ENCODE measurements at places on chromosomes 4 and X.

DNA sequence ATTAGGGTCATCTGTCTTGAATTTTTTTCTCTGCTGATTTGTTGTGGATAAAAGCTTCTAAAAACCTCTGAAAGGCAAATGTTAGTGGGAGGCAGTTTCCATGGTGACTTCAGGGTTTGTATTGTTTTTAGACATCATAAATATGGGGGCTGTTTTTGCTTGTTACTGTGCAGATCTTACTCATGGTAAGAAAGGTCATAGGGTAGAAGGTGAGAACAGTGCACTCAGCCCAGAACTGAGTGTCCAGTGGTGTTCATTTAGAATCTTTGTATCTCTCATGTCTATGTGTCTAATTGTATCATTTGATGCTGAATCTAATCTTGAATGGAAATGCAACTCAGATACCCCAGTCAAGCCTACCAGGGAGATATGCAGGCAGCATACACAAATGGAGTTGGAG, 609.8 kb downstream of the ZNF674 start:
- no peak for DNase-seq

DNA sequence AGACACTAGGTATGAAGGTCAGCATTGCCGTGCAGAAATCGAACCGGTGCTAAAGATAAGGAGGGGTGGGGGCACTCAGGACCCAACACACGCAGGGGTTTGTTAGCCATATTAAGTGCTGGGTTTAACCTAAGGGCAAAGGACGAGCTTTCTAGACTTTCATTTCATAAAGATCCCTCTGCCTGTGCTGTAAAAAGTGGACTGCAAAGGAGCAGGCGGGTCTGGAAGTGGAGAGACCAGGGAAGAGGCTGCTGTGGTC, 1.3 kb downstream of the CASP3 start:
- no peak for DNase-seq

- peak; percentile 51 for DNase-seq
These were observed 2.8 kb downstream of the ERVMER34-1 start for GRCh38 chr4:52748432-52748831.

GRCh38 chr4:13160920-13161319, 323.2 kb downstream of the RAB28 start:
- DNase-seq = no peak

GRCh38 chr4:159902648-159903047, 799.8 kb downstream of the RAPGEF2 start:
- no peak for DNase-seq

- DNase-seq = no peak
These were observed 6.2 kb upstream of the CENPI start for GRCh38 chrX:101091817-101092216.

GRCh38 chr4:73417973-73418372, 13.9 kb downstream of the ALB start:
- peak; percentile 49 for DNase-seq

GRCh38 chr4:185721190-185722028, 90.6 kb downstream of the SORBS2 start:
- DNase-seq = no peak

GRCh38 chr4:147103403-147103946, 157.8 kb upstream of the TTC29 start:
- no peak for DNase-seq

DNA sequence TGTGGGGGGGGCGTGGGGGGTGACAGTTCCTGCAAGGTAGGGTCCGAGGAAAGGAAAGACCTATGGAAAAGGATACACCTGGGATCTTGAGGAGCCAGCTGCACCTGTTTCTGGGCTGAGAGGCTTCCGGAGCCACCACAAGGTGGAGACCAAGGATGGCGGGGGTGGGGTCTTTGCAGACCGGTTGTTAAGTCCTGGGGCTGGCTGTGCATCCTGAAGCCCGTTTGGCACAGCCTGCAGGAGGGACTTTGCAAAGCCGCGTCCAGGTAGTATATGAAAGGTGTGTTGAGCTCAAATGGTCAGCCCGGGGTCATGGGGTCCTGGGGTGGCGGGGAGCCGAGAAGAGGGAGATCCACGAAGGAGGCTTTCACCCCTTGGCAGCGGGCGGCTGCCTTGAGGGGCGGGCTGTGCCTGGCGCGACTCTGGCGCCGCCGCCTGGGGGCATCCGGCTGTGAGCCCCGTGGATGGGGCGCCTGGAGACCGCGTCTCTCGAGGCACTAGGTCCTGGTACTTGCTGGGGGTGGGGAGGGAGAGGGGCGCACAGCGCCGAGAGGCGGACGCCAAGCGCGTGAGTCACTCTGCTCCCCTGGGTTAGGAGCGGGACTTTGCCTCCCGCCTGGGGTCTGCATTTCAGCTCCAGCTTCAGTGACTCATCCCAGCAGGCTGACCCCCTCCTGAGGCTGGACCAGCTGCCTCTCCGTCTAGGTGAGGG, 58.2 kb upstream of the DYNLT3 start:
- peak; percentile 30 for DNase-seq

DNA sequence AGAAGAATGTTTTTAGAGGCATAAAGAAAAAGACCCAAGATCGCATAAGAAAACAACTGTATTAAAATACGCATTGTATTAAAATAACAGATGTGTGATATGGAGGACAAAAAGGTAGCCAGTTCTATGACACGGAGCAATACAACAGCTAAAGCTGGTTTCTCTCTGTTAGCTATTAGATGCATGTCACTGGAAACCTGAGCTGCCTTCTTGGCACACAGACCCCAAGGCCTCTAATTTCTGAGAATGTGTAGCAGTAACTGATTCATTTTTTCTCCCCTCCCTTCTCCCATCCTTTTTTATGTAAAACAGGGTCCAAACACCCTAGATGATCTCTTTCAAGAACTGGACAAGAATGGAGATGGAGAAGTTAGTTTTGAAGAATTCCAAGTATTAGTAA, 4.1 kb downstream of the S100G start:
- DNase-seq = no peak

DNA sequence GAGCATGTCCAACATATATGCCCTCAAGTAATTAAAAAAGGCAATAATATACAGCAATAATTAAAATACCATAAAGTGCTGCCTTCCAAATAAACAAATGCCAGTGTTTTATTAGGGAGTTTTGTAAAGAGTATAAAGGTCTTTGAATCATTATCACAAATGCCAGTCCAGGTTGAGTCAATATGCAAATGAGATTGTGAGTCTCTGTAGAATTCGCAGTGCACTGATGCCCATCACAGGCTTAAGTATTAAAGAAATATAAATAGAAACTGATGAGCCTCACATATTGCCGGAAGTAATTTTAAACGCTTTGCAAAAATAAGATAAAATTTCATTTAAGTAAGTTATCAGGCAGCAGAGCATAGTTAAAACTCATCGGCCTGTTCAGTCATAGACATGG, 205.0 kb upstream of the TECRL start:
- DNase-seq = no peak

- DNase-seq = no peak
These were observed 95.8 kb downstream of the UPRT start for GRCh38 chrX:75369721-75370120.

- DNase-seq = peak; percentile 20
These were observed 679.9 kb downstream of the RPA4 start for GRCh38 chrX:97563531-97564133.

- DNase-seq = no peak
These were observed 57.8 kb upstream of the CCDC149 start for GRCh38 chr4:24970635-24971034.

DNA sequence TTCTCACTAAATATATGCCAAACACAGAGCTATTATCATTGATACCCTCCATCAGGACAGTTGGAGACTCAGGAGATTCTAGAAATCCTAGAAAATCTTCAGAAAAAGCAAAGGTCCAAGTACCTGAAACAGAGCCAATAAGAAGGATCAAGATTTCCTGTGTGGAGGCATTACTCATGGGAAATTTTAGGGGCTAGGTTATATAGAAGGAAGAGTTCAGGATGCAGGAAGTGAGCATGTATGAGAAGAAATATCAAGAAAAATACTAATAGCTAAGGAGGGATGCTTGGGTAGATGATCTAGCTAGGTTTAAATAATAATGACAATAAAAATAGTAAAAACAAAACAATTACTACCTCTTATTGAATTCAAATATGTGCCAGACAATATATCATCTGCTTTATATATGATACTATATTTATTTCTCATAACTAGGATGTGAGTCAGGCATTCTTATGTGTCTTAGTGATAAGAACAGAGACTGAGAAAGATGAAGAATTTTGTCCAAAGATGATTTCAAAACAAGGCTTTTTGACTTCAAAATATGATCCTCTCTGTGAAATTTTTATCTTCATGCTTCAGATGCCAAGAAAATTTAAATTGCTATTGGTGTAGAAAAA, 66.4 kb upstream of the HHIP start:
- no peak for DNase-seq

DNA sequence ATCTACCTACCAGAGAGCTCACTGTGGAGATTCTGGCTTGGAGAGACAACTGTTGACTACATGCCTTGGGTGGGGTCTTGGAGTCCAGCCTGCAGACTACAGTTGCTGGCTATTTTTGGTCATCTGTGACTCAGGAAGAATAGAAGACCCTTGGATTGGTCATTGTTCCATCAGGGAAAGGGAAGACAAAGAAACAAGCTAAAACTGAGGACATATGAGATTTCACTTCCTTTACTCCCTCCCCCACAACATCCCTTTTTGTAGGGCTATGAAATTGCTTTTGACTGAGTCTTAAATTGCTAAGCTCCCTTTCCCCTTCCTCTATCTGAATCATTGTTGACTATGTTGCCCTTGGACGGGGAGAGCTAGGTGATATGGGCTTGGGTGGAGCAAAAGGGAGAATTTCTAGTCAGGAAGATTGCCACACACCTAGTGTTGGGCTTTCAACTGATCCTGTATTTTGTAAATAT, 11.7 kb downstream of the MSN start:
- DNase-seq = no peak

- no peak for DNase-seq
These were observed 2535.1 kb downstream of the ARAP2 start for GRCh38 chr4:33709247-33709646.

- DNase-seq = no peak
These were observed 83.6 kb downstream of the NBDY start for GRCh38 chrX:56812515-56813105.

DNA sequence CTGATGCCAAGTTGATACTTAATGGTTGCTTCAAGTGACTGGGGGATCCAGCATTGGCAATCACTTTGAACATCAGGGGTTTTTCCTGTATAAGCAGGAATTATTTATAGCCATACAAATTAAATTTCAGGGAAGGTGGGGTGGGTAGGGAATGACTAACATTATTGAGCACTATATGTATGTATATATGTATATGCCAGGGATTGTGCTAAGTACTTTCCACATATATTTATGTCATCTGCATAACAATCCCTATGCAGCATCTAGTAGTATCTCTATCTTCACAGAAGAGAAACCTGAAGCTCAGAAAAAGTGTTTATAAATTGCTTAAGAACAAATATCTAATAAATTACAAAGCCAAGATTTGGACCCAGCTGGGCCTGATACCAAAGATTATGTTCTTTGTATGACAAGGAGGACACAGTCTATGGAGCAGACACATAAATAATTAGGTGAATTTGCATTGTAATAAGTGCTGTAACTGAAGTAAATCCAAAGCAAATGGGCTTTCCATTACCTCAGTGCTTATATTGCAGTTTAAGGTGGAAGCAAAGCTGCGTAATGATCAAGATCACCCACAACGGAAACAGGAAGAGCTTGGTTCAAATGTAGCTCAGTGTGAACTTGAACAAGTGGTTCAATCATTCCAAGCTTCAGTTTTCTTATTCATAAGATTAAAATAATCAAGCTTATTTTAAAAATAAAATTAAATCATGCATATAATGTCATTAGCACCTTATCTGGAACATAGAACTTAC, 18.9 kb upstream of the RASGEF1B start:
- DNase-seq = no peak

GRCh38 chr4:7733801-7734650, 205.6 kb downstream of the AFAP1 start:
- DNase-seq = peak; percentile 78

DNA sequence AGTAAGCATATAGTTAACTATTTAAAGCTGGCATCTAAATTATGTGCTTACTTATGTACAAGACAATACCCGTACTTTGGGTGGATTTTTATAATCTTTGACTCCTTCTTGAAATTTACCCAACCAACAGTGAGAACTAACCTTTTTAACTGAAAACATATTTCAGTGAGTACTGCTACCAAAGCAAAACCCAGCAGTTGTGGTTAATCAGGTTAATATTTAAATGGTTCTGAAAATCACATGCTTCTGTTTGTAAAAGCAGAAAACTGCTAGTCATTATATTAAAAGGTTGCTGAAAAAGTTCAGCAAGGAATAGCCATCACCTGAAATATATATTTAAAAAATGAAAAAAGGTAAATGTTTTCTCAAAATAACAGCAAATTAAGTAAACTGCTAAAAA, 20.0 kb downstream of the UBE2D3 start:
- no peak for DNase-seq

DNA sequence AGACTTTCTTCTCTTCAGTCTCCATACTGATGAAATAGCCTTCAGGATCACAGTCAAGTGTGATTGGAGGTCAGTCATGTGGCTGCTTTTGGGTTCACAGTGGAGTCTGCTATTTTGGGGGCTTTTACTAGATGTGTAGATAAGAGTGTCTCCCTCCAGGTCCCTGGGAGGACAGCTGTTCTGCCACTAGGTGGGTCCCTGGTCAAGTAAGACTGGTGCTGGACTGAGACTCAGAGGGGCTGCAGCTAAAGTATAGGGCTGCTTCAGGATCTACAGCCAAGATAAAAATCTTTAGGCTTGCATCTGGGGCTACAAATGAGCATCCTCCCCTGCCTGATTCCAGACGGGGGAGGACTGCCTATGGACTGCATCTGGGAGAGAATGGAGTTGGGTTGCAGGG, 200.7 kb upstream of the ANKRD50 start:
- DNase-seq = no peak

DNA sequence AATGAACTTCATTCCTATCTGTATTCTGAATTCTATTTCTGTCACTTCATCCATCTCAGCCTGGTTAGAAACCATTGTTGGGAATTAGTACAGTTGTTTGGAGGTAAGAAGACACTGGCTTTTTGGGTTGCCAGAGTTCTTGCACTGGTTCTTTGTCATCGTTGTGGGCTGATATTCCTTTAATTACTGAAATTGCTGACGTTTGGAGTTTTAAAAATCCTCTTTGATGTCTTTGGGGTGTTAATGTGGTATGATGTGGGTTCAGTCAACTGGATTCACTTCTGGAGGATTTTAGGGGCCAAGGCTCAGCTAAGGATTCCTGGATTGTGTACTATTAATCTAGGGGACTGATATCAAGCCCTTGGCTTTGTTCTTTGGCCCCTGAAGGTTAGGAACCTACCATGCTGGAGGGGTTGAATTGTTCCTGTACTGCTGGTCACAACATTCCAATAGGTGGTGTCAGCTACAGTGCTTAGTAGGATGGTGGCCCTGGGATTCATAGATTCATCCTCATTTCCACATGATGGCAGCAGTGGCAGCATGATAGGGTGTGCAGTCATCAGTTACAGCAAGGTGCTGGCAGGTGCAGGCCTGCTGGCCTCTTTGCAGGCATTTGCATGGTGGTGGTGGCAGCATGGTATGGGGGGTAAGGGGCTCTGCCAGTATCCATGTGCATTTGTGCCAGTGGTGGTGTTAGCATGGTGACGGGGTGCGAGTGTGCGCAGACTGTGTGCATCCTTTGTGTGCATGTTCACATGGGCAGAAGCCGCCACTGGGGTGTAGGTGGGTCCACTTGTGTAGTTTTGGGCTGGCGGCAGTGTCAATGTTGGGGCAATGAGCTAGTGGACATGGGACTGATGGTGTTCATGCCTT, 301.3 kb downstream of the TEX13C start:
- DNase-seq = no peak
